ENCODE measurements at places on chromosomes 7 and 10. TPM values are rescaled to one million over a fixed set of nuclear protein-coding genes. Genes with fewer than 3 reads are reported as not detected.

The OLAH gene
- not detected for total RNA-seq

DNA sequence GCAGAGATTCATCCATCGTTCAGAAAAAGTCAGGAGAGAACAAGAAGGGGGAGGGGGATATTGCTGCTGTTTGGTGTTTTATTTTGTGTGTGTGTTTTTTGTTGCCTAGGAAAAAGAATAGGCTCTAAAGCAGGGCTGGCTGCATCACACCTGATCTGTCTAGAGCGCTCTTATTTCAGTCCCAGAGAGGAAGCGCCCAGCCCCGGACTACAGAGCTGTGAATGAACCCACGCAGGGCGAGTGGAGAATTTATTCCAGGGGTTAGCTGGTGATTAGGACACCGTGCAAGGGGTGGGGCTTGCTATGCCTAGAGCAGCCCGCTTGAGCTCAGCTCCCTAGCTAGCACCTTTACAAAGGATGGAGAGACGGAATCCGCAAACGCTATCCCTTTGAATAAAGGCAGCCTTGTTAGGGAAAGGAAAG is 621 bp upstream of the FAM13C start:
- peaks cover 30% of the 10 kb centered on the region for H3K27me3 ChIP-seq
- no peak overlapping the region for H3K4me3 ChIP-seq
- H3K4me1 ChIP-seq = no peaks in the 10 kb centered on the region
- DNase-seq = no peak
- no peak overlapping the region for H3K27ac ChIP-seq

The DPP6 gene
- total RNA-seq = not detected

DNA sequence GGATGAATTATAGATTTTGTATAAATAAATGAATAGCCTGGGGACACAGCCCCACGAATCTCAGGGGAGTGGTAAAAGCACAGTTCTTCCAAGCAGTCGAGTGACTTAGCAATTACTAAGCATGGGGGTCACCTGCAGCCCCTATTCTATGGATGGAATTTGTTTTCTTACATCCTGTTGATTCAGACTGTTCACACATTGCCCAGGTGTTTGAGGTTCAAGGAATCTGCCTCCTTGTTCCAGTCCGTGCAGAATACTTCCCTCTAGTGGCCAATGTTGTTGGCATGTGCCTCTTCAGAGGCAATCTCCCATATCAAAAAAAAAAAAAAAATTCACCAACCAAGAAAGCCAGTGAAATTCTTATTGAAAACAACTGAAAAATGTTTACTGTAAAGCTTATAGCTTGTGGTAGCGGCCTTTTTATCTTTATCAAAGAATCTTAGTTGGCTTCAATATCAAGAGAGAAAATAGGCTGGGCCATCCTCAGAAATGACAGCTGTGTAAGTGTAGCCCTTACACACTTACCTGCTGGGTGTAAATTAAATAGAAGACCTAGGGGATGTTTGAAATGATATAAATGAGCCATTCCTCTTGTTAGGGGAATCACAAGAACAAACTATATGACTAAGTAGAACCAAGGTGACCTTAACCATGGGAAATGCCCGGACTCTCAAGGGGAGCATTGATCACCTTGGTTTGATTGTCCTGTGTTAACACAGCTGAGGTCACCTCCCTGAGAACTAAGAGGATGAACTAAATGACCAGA is 7.8 kb downstream of the LIPM start:
- H3K36me3 ChIP-seq = no peaks in the 10 kb centered on the region
- peaks cover 28% of the 10 kb centered on the region for H3K4me1 ChIP-seq
- no peak overlapping the region for H3K4me3 ChIP-seq

- H3K36me3 ChIP-seq = no peaks in the 10 kb centered on the region
- no peak for DNase-seq
- H3K27ac ChIP-seq = no peak overlapping the region
- no peaks in the 10 kb centered on the region for H3K27me3 ChIP-seq
- no peak overlapping the region for H3K4me3 ChIP-seq
Measured at GRCh38 chr7:85426487-85426960, 239.7 kb upstream of the SEMA3D start.

GRCh38 chr10:70343312-70343711 is 39.1 kb downstream of the LRRC20 start:
- no peaks in the 10 kb centered on the region for H3K27me3 ChIP-seq
- no peaks in the 10 kb centered on the region for H3K4me1 ChIP-seq
- no peak overlapping the region for H3K27ac ChIP-seq
- DNase-seq = no peak
- H3K36me3 ChIP-seq = peaks cover 5% of the 10 kb centered on the region
- no peak overlapping the region for H3K4me3 ChIP-seq
